ENCODE measurements at places on chromosomes 5 and 9.

DNA sequence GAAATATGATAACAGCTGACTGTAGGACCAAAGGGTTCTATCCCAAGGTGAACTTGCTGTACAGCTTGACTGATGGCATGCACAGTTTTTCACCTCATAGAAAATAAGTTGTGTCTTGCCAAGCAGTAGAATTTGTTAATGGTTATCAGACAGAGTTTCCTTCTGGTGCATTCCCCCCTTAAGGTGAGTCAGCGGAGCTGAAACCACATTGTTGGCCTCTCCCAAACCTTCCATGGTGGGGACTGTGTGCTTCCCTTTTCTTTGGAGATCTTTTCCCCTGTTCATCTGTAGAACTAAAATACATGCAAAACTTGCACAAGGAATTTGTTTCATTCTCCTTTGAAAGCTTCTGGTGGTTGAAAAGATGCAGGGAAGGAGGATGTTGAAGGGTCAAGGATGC lies 179.8 kb downstream of the FGF1 start:
- no peak for DNase-seq

DNA sequence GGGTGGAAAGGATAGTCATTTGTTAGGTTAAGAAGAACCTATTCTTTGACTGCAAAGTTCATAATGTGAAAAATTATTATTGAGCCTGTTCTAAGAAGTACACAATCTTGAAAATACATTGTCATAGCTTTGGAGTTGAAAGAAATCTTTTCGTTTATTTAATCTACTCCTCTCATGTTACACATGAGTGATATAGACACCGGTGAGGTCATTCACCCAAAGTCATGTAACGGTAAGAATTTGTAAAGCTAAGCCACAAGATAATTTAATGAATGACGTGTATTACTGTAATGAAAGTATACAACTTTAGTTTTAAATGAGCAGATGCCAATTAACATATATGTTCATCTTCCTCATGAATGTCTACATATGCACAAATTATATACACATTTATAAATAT lies 284.1 kb upstream of the PDE4D start:
- no peak for DNase-seq

GRCh38 chr9:11871852-11872251 lies 821.3 kb upstream of the TYRP1 start:
- no peak for DNase-seq

DNA sequence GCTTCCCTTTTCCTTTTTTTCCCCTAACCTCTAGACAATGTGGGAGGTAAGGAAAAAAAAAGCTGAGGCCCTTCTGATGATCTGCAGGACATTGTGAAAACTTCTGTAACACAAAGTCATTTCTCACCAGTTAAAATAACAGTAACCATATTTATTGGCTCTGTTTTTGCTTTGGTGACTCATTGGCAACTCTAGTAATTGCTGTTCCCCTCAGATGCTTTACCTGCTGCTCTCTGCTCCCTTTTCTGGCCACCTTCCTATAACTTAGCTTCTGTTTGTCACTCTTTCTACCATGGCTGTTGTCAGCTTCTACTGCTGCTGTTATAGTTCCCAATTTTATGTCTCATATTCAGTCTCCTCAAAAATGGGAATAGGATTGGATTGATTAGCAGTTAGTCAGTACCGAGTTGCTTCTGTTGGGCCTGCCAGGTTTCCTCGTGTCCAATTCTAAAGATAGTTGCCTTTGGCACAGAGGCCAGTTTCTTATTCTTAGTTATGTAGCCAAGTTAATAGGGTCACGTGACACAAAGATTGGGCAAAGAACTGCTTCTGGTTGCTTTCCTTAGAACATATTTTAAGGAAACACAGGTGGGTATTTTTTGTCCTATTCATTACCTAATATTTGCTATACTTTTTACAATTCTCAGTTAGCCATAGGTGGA lies 16.8 kb downstream of the SCAMP1 start:
- DNase-seq, result no peak

- no peak for DNase-seq
These were observed 387.3 kb downstream of the RASEF start for GRCh38 chr9:82675605-82676004.

DNA sequence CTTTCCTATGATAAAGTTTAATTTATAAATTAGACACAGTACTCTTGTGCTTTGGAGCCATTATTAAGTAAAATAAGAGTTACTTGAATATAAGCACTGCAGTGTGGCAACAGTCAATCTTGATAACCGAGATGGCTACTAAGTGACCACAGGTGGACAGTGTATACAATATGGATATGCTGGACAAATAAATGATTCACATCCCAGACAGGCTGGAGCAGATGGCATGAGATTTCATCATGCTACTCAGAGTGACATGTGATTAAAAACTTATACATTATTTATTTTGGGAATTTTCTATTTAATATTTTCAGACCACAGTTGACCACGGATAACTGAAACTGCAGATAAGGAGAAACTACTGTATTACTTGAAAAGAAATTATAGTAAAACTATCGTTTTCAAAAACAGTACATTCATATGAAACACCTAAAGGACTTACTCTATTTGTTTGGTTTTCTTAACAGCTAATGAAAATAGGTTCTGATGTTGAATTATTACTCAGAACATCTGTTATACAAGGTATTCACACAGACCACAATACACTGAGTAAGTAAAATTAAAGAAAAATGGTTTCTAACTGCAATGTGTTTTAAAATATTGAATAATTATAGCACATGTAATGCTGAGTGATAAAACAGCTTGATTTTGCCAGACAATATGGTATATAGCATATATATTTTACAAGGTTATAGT lies 16.0 kb downstream of the LYRM7 start:
- DNase-seq, result no peak

DNA sequence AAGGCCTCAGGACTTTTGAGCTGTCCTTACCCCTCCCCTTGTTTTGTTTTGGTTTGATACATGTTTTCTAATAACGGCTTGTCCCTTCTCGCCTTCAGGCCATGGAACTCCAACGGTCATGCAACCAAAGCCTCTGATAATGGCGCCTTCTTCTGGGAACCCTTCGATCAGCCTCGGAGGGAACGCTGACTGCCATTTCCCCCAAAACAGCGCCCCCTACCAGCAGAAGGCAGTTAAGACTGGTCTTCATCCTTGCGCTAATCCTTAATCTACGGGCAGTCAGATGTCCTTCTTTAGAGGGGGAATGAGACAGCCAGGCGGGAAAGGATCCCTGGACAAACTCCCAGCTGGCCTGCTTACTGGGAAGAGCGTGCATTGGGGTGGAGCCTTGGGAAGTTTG lies 276.6 kb downstream of the ICE1 start:
- no peak for DNase-seq

- no peak for DNase-seq
These were observed 16.4 kb upstream of the SMIM15 start for GRCh38 chr5:61178702-61179101.

DNA sequence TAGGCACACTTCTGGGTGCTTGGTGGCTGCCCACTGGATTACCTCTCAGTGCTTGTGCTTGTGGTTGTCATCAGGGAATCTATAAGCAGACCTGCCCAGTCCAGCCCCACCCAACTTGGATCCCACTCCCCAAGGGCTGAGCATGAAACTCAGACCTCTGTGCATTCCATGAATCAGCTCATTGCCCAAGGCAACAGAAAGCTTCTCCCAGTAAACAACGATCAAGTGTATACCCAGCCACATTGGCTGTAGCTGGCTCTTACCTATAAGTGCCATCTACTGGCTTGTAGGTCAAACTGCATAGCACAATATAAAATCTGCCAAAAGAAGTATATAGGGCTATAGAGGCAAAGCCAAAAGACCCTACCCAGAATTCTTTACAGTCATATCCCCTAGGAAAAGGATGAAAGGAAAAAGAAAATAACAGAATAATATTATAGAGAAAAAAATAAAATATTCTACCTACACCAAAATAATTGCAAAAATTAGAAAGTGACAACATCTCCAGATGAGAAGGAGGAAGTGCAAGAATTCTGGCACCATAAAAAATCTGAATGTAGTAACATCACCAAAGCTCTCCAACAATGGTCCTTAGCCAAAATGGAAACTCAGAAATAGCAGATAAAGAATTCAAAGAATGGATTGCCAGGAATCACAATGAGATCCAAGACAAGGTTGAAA lies 321.0 kb upstream of the TRPC7 start:
- no peak for DNase-seq

GRCh38 chr9:25212361-25212760 lies 465.9 kb downstream of the TUSC1 start:
- no peak for DNase-seq

- DNase-seq, result no peak
These were observed 642 bp downstream of the CSF2 start for GRCh38 chr5:132074091-132074771.

- no peak for DNase-seq
These were observed 3.9 kb upstream of the PHF24 start for GRCh38 chr9:34954225-34954624.

DNA sequence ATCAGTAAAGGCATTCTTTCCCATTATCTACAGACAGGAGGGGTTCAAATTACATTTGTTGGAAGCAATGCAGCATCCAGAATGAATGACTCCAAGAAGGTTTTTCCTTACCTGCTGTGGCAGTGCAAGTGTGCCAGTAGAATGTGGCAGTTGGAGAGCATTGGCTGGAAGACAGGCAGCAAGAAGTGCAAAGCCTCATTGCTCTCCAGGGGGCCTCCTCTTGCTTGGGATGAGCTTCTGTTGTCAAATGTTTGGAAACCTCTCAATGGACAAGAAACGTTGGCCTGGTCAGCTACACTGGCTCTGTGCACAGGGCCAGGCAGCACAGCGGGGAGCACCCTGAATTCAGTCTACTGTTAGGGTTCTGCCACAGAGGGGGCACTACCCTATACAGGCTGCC lies 226.6 kb downstream of the ADCY2 start:
- DNase-seq, result no peak

- peak; percentile 61 for DNase-seq
These were observed 46.4 kb downstream of the ANXA2R start for GRCh38 chr5:42993516-42994245.

- DNase-seq, result no peak
These were observed 474.2 kb upstream of the RIOK2 start for GRCh38 chr5:97657239-97657638.

- no peak for DNase-seq
These were observed 51.5 kb downstream of the MLLT3 start for GRCh38 chr9:20570756-20571155.

DNA sequence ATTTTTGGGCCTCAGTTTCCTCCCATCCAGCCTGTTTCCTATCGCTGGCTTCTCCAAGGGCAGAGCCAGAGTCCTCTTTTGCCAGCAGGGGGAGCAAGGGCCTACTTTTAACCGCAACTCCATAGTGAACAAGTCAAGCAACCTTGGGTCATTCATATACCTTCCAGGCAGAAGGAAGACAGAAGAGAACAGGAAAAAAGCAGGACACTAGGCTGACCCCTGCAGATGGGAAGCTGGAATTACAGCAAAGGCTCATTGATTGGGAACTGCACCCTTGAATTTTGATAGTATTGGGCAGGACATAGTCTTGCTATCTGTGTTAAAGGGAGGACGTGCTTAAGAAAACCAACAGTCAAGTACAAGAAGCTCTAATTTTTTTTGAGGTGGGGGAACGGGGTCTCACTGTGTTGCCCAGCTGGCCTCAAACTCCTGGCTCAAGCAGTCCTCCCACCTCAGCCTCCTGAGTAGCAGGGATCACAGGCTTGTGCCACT lies 30.1 kb downstream of the QRFP start:
- peak; percentile 45 for DNase-seq

GRCh38 chr5:178774866-178775539 lies 44.5 kb upstream of the ZNF354A start:
- DNase-seq, result no peak

GRCh38 chr5:74275171-74275992 lies 365.1 kb downstream of the ENC1 start:
- DNase-seq, result no peak

- no peak for DNase-seq
These were observed 36.0 kb upstream of the GLIPR2 start for GRCh38 chr9:36100532-36100931.

DNA sequence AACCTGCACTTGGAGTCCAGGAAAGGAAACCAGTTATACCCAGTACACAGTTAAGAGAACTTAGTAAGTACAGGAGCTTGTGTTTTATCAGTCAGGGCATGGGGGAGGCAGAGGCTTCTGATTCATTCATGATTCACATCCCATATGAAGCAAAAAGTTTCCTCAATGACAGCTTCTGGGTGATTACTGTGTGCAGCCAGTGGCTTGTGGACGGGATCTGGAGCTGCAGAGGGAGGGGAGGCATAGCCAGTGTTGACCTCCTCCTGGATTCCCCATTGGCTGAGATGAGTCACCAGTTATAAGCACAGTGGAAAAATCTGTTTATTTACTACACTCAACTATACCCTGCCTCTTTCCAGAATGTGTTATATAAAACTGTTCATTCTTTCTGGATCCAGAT lies 17.7 kb downstream of the IL31RA start:
- no peak for DNase-seq

- DNase-seq, result peak; percentile 90
These were observed at the start of gene PLK2 for GRCh38 chr5:58460002-58460731. PLK2 (minus strand) TSS chr5:58460086; CDS start chr5:58459959, 127 bp downstream.

- no peak for DNase-seq
These were observed 86.1 kb downstream of the ARHGAP26 start for GRCh38 chr5:142856269-142856782.

- DNase-seq, result no peak
These were observed 34.3 kb downstream of the EXOC3 start for GRCh38 chr5:477247-477646.

DNA sequence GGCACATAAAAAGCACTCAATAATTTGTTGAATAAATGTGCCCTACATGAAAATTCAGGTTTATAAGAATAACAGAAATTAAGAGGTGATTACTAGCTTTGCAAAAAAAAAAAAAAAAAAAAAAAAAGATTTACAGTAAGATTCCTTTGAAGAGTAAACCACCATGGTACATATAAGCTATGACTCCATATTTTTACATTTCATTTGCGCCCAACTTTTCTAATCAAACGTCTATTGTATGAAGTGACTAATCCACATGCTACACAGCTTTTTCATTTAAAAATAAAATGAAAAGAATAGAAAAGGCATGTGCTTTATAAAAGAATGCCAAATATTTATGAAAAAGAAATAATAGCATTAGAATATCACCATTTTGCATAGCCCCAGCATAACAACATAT lies at the start of gene PLAC8L1:
TSS of gene PLAC8L1 (minus strand) at position 101 of the 400 bp plus-strand sequence. CDS start 1,266 bp downstream, outside the sequence.
- no peak for DNase-seq

- no peak for DNase-seq
These were observed 7.6 kb downstream of the SPACA9 start for GRCh38 chr9:132886334-132886725.

DNA sequence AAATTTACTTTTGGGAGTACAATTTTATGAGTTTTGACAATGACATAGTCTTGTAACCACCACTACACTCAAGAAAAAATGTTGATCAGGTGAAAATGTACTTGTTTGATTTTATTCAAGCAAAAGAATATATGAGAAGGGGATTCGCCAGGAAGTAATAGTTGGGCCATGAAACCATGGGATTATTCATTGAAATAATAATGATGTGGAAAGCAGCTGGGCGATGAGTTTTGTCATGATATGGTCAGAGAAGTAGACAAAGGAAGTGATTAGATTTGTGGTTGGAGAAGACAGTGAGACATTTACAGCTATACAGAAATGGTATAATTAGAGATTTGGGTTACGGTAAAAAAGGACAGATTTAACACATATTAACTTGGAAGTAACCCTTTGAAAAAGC lies 11.2 kb downstream of the HMGCR start:
- no peak for DNase-seq

- DNase-seq, result no peak
These were observed 411.8 kb downstream of the CDH10 start for GRCh38 chr5:24232929-24233498.

- DNase-seq, result no peak
These were observed 86.4 kb upstream of the CDH6 start for GRCh38 chr5:31107091-31107518.

- no peak for DNase-seq
These were observed 252.9 kb downstream of the PJA2 start for GRCh38 chr5:109156885-109157284.

GRCh38 chr5:148454576-148454975 lies 70.8 kb downstream of the FBXO38 start:
- no peak for DNase-seq

Measured in CD4-positive, alpha-beta T cell treated with Interleukin-15 for 4 hours (primary cell).